ENCODE measurements at places on chromosomes 4 and X.

- no peaks in the 10 kb centered on the region for H3K4me1 ChIP-seq
- no peak overlapping the region for H3K27ac ChIP-seq
- DNase-seq = no peak
Measured at GRCh38 chrX:84189125-84189524, 1.1 kb upstream of the RPS6KA6 start.

DNA sequence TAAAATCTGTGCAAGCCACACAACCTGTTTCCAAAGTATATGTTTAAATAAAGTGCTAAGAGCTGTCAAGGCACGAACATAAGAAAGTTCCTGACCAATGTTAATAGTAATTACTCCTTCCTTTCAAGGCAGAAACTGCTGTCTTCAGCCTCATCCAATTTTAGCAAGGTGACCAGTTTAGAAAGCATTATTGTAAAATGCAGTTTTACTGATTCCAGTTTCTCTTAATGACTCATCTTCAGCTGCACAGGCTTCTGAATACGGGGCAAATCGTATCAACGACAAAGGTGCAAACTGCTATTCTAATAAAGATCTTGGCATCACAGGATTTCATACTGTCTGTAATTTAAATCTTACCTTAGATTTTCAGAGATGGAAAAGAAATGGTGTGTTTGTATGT, 87.5 kb downstream of the PPP3CA start:
- DNase-seq = no peak
- no peak overlapping the region for H3K27ac ChIP-seq
- H3K4me1 ChIP-seq = peaks cover 6% of the 10 kb centered on the region

GRCh38 chr4:119008761-119009160, 120.1 kb downstream of the SYNPO2 start:
- no peak for DNase-seq
- no peaks in the 10 kb centered on the region for H3K27me3 ChIP-seq
- H3K36me3 ChIP-seq = no peaks in the 10 kb centered on the region
- no peak overlapping the region for H3K4me3 ChIP-seq
- H3K27ac ChIP-seq = no peak overlapping the region

DNA sequence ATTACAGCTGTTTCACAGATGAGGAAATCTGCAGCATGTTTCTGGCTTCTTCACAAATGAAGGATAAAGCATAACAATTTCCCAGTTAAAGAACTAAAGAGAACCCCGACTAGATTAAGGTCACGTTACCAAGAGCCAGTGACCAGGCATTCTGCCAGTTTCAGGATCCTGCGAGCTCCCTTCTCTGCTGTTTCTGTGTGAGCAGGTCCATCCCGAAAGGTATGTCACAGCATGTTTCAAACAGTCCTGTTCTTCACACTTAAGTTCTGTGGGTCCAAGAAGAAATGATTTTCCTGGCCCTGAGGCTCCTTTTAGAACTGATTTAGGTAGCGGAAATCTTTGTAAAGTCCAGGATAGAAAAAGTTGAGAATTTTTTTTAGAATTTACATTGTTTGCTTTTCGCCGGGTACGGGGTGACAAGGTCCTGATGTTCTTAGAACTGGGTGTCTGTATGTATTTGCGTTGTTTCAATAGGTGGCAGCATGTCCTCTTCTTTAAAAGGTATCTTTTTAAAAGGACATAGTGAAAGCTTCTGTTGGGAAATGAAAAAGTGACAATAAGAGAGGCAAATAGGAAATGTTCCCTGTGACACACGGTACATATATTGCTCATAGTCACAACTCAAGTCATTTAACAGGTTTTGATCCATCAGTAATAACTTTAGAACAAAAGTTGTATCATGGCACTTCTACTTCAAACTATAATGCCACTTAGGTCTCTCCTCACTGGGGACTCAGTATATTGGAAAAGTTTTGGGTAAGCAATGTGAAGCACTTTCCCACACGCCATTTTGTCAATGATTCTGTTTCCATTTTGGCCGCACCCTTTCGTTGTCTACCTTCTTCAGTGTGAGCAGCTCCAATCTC, 18.4 kb downstream of the IL21 start:
- DNase-seq = no peak
- peaks cover 4% of the 10 kb centered on the region for H3K27me3 ChIP-seq
- H3K4me1 ChIP-seq = no peaks in the 10 kb centered on the region
- H3K4me3 ChIP-seq = no peak overlapping the region
- no peaks in the 10 kb centered on the region for H3K36me3 ChIP-seq

- H3K4me3 ChIP-seq = no peak overlapping the region
- H3K27me3 ChIP-seq = peaks cover 2% of the 10 kb centered on the region
- H3K36me3 ChIP-seq = no peaks in the 10 kb centered on the region
- DNase-seq = no peak
Measured at GRCh38 chr4:41683326-41683725, 65.2 kb downstream of the PHOX2B start.

DNA sequence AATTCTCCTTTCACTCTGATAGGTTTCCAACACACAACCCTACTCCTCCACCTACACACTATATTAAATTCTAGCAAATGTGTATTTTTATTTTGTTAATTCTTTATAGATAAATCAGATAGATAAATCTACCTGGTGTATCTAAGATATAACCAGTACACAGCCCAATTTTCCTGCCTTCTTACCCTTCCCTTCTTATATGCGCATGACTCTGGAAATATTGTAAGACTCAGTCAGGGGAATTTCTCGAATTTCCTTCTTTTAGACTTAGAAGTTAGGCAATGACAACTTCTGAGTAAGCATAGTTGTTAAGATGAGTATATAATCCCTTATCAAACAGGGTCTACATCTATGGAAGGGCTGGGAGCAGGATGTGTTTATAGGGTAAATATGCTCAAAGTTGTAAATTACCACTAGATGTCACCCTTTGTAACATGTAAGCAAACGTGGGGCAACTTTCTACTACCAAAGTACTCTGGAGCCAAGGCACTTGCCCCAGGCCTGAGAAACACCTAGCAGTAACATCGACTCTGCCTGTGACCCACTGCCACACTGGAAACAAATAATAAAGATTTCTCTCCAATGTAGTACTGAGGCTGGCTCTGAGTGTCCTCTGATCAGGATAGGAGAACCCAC, 444.7 kb downstream of the IQCM start:
- H3K27me3 ChIP-seq = no peaks in the 10 kb centered on the region
- H3K4me3 ChIP-seq = no peak overlapping the region
- no peak overlapping the region for H3K27ac ChIP-seq

All from astrocyte (in vitro differentiated cells and primary cell).